ENCODE measurements at places on chromosomes 5 and 9. TPM values are rescaled to one million over a fixed set of nuclear protein-coding genes. Genes with fewer than 3 reads are reported as not detected.

The PCDHGB4 gene
- total RNA-seq: not detected

GRCh38 chr5:125700380-125700861 lies 722.8 kb upstream of the GRAMD2B start:
- no peak overlapping the region for H3K27ac ChIP-seq
- H3K36me3 ChIP-seq: no peaks in the 10 kb centered on the region
- DNase-seq: no peak

DNA sequence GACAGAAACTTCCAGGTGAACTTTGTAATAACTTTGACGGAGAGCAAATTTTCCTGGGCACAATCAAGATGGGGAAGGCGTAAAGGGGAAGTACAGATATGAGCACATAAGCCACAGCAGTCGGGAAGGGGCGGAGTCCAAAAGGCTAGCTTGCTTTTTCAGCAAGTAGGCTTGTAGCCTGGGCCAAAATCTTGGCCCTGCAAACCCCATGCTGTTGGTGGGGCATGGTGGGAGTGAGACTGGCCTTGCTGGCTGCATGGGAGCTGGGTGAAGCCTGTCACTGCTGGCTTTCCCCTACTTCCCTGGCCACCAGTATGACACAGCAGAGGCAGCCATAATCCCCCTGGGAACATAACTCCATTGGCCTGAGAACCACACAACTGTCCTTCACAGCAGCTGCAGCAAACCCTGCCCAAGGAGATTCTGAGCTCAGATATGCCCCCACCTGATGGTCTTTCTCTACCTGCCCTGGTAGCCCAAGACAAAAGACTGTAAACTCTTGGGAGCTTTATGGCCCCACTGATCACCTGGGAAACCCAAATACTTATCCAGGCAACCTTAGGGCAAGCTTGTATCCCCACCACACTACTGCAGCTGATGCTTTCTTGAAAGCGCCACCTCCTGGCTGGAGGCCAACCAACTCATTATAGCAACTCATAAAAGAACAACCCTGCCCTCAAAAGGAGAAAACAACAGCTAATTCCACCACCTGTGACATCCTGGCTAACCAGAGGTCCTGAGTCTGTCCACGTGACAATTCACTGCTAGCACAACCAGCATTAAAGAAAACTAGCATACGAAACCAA lies 24.0 kb downstream of the DCTN4 start:
- no peaks in the 10 kb centered on the region for H3K27me3 ChIP-seq
- H3K4me3 ChIP-seq: no peak overlapping the region
- peaks cover 54% of the 10 kb centered on the region for H3K4me1 ChIP-seq
- DNase-seq: peak; percentile 53
- H3K27ac ChIP-seq: peak overlapping the region; percentile 10

The LCP2 gene
- total RNA-seq: 122 TPM

The DBH gene
- total RNA-seq: not detected

- no peaks in the 10 kb centered on the region for H3K36me3 ChIP-seq
- H3K27ac ChIP-seq: no peak overlapping the region
- DNase-seq: no peak
- no peaks in the 10 kb centered on the region for H3K27me3 ChIP-seq
- H3K4me3 ChIP-seq: no peak overlapping the region
- H3K4me1 ChIP-seq: no peaks in the 10 kb centered on the region
These were observed 511.6 kb upstream of the ZNF608 start for GRCh38 chr5:125257997-125258396.

DNA sequence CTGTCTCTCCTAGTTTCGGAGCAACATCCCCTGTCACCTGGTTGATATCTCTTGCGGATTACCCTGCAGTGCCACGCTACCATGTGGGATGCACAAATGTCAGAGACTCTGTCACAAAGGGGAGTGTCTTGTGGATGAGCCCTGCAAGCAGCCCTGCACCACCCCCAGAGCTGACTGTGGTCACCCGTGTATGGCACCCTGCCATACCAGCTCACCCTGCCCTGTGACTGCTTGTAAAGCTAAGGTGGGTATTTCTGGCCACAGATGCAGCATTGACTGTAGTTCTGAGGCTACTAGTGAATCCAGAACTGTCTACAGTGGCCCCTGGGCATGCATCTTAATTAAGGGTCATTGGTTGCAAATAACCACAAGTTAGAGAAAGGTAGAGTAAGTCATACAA lies 50.8 kb downstream of the AQP7 start:
- H3K4me3 ChIP-seq: no peak overlapping the region
- H3K27me3 ChIP-seq: no peaks in the 10 kb centered on the region
- H3K4me1 ChIP-seq: no peaks in the 10 kb centered on the region
- no peak for DNase-seq

The EPB41L4B gene
- total RNA-seq: 0.24 TPM

DNA sequence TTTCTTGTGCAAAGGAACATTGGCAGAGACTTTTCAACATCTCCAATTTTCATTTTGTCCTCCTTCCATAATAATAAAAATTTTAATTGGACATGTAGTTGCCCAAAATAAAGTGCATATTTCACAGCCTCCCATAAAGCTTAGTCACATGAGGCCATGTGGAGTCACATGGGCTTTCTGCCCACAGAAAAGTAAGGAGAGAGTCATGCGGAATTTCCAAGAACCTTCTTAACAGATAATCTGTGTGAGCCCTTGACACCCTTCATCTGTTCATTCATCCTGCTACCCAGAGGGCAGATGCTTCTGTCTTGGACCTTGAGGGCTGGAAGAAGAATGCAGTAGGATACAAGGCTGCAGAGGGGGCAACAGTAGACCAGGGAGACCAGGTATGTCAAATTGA lies 60.7 kb downstream of the APTX start:
- DNase-seq: no peak
- peaks cover 5% of the 10 kb centered on the region for H3K36me3 ChIP-seq
- no peak overlapping the region for H3K4me3 ChIP-seq
- H3K4me1 ChIP-seq: no peaks in the 10 kb centered on the region
- H3K27me3 ChIP-seq: no peaks in the 10 kb centered on the region
- no peak overlapping the region for H3K27ac ChIP-seq

GRCh38 chr9:104963076-104963475 lies 35.1 kb upstream of the ABCA1 start:
- peak overlapping the region; percentile 30 for H3K27ac ChIP-seq
- no peak for DNase-seq
- H3K27me3 ChIP-seq: no peaks in the 10 kb centered on the region
- peaks cover 40% of the 10 kb centered on the region for H3K4me1 ChIP-seq
- H3K36me3 ChIP-seq: no peaks in the 10 kb centered on the region
- H3K4me3 ChIP-seq: no peak overlapping the region

The PDCD1LG2 gene
- total RNA-seq: 0.10 TPM

The CATSPER3 gene
- total RNA-seq: 0.32 TPM

- H3K27ac ChIP-seq: no peak overlapping the region
- peaks cover 8% of the 10 kb centered on the region for H3K4me1 ChIP-seq
- no peak overlapping the region for H3K4me3 ChIP-seq
These were observed 241.5 kb downstream of the MAN2A1 start for GRCh38 chr5:109931049-109931780.

The GPRIN1 gene
- 1.5 TPM for total RNA-seq

The SPATA31E1 gene
- not detected for total RNA-seq

The AQP3 gene
- total RNA-seq: 7.2 TPM

DNA sequence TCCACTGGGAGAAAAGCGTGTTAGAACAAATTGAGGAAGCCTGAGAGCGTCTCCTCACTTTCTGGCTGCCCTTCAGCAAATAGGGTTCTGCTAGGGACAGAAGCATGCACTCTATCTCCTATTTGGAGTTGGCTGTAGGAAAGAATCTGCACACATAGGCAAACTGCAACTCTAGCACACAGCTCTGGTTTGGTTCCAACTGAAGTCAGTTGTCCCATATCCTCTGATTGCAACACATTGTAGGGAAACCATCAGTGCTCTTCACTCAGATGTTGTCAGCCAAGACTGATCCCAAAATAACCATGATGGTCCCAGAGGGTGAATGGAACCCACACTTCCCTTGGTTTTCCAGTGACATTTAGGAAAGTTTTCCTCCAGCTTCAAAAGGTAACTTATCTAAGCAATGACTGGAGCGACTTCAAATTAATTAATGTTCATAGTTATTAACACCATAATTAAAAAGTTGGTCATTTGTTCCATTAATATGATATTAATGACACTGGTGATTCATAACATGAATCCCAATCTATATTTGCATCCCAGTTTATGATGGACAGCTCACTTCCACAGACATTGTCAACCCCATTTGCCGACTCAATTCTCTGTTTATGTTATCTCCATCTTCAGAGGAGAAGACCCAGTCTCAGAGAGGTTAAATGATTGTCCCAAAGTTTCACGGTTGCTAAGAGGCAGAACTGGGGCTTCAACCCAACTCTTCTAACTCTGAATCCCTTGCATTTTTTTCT lies 136.7 kb upstream of the ZNF462 start:
- no peak overlapping the region for H3K27ac ChIP-seq
- DNase-seq: no peak
- H3K27me3 ChIP-seq: no peaks in the 10 kb centered on the region

The ARAP3 gene
- total RNA-seq: 2.2 TPM

- peak; percentile 68 for DNase-seq
- H3K27ac ChIP-seq: no peak overlapping the region
- peaks cover 2% of the 10 kb centered on the region for H3K4me1 ChIP-seq
- H3K4me3 ChIP-seq: no peak overlapping the region
- no peaks in the 10 kb centered on the region for H3K27me3 ChIP-seq
These were observed 68.2 kb downstream of the LRSAM1 start for GRCh38 chr9:127519301-127520166.

DNA sequence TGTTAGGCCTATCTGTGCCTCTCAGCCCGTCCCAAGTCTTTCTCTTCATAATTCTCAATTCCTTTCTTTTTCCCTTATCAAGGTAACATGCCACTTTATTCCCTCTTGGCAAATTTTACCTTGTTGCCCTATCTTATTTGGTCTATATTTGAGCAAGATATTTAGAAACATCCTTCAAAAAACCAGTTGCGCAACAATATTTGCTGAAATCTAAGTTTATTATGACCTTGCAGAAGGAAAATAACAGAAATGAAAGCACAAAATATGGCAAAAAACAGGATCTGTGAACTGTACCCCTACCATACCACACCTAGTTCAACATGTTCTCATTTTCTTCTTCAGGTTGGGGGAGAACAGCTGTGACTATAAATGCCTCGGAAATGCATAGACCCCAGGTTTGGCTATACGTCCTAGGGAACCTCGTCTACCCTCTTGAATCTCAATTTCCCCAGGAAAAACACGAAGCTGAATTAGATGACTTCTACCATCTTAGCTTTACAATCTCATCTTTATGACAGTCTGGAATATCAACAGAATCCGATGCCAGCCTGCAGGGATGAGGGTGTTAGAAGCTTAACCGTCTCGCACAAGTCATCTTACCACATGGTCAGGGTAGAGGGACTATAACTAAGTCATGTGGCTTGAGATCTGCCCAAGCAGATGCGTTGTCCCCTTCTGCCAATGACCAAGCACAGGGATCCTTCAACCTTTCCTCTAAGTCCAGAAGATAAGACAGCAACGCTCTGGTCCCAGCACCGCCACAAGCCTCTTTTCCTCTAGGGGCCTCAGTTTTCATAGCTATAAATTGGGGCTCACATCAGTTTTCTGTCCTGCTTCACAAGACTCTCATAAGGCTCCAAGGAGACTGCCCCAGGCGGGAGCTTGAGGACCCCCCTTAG lies 1.3 kb downstream of the LCP2 start:
- H3K36me3 ChIP-seq: peaks cover 51% of the 10 kb centered on the region
- H3K27ac ChIP-seq: peak overlapping the region; percentile 98

DNA sequence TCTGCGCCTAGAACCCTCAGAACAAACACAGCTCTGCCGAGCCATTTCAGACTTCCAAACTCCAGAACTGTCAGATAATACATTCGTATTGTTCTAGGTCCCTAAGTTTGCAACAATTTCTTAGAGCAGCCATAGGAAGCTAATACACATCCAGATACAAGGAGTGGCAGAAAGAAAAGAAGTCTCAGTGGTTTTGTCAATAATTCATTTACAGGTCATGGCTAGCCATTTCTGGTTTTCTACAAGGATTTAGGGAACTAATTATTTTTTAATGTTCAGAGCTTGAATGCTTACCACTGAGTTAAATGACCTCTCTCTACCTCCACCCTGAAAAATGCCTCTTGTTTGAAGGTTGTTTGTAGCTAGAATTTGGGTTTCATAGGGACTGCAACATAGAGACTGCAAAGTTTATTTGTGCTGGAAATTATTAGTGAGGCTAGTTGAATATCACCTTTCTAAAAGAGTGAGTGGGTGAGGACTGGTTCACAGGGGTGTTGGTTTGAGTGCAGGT lies 15.5 kb upstream of the ERMP1 start:
- no peak overlapping the region for H3K4me3 ChIP-seq
- H3K4me1 ChIP-seq: peaks cover 52% of the 10 kb centered on the region
- no peak overlapping the region for H3K27ac ChIP-seq
- no peaks in the 10 kb centered on the region for H3K27me3 ChIP-seq
- H3K36me3 ChIP-seq: no peaks in the 10 kb centered on the region

The FOXD4L6 gene
- not detected for total RNA-seq
